Glomerular endothelial cell (primary cell): ENCODE measurements at places on chromosomes 4 and X.
A peak's percentile ranks its signal among the peaks of the same experiment; 100 is the strongest.

GRCh38 chr4:121800638-121800960 lies 524 bp upstream of the EXOSC9 start:
- no peak for DNase-seq

DNA sequence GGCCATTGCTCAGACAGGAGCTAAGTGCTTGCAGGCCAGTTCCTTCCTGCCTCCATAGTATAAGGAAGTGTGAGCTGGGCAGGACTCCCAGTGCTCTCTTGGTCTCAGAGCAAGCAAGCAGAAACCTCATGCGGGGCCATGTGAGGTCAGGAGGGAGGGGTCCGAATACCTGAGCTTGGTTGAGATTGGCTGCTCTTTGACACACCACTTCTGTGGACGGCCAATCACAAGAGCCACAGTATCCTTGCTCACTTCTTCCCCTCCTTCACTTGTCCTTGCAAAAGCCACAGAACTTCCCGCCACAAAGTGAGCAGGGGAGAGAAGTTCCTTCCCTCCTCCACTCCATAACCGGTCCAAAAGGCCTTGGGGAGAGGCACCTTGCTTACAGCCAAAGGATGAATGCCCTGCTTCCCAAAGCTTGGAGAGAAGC lies 56.7 kb downstream of the PRPS1 start:
- peak; percentile 58 for DNase-seq

DNA sequence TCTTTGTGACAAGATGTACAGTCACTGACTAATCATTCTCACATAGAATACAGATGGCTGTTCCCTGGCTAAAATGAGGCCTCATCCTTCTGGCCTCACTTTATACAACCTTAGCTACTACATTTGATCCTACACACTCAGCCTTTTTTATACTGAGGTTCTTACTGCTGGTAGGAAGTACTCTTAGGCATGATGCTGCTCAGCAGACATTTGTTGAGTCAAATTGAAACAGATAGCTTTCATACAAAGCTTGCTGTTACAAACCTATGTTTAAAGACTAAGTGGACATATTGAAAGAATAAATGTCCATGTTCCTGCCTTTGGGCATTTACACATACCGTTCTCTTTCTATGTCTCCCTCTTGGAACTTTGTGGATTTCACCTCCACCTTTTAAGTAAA lies 154.9 kb downstream of the NPFFR2 start:
- DNase-seq, result no peak

DNA sequence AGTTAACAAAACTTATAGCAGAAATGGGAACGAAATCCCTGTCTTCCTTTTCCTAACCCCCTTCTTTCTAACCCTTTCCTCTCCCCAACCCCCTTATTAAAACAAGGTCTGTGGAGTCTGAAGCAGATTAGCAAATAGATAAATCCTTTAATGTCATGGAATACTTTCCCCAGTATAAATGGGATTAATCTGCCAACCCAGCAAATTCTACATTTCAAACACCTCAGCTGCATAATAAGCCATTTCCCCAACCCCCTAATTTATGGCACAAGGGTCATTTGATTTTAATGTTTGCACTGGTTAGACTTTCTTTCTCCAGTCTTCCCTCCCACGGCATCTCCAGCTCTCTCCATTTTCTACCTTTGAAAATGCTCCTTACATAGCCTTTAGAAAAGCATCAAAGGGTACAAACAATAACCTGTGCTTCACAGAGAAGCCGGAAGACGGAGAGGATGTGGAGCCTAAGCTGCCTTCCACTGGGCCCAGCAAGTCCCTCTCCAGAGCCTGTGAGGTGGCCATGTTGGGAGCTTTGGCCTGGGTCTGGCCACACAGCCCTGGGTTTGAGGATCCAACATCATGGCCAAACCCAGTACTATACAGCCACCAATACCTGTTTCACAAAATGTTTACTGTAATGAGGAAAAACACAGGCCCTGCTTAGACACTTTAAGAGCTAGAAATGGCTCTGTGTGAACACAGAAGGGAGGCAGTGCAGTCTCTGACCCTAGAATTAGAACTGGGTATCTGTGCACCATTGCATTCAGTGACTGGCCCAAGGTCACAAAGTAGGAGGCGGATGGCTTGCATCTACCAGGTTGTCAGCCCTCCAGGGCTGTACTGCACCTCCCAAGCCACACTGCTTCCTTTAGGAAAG lies 56.9 kb upstream of the SPRY1 start:
- DNase-seq, result no peak

DNA sequence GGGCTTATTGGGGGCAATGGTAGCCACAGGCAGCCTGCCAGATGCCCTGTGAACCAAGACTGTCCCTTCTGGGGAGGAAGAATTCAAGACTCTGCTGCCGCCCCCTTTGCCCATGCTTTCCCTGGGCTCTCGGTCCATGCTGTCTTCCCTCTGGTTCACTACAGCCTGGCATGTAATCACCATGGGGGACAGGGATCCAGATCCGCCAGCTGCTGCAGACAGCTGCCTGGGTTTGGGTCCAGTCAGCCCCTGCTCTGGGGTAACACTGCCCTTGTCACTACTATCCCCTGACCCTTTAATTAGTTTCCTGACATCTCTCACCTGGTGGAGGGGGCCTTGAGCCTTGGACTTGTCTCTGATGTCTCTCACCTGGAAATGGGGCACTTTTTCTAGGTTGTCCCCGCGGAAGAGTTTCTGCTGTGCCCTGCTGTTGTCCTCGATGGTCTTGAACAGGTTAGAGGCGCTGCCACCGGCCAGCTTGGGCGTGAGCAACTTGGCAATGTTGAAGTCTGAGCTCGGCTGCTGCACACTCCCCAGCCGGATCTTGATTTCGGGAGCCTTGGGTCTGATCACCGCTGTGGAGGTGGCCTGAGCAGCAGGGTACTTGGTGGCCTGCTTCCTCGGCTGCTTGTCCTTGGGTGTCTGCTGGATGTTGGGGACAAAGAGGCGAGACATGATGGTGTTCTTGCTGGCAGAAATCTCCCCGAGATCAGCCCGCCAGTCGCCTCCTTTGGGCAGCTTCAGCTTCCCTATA lies 6.4 kb downstream of the C4orf54 start:
- DNase-seq, result no peak

GRCh38 chr4:186931519-186931918 lies 207.9 kb upstream of the FAT1 start:
- no peak for DNase-seq

GRCh38 chr4:11603591-11604194 lies 175.0 kb upstream of the HS3ST1 start:
- DNase-seq, result no peak

GRCh38 chr4:103136671-103137445 lies 37.2 kb upstream of the BDH2 start:
- peak; percentile 31 for DNase-seq

GRCh38 chrX:10152086-10152485 lies 4.7 kb upstream of the CLCN4 start:
- DNase-seq, result no peak

DNA sequence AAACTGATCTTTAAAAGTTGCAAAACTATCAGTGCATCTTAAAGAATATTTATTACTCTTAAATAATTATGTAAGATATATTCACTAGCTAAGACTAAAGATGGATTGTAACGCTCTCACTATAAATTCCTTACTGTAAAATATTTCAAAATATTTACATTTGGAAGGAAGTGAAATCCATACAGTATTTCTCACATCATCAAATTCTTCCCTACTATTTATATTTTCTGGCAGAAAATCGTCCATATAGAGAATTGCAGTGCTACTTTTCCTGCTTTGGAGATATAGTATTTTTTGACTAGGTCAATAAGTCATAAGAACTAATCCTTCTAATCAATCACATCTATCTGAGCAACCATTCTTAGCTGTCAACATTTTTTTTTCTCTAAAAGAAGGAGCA lies 52.9 kb downstream of the SCLT1 start:
- no peak for DNase-seq

DNA sequence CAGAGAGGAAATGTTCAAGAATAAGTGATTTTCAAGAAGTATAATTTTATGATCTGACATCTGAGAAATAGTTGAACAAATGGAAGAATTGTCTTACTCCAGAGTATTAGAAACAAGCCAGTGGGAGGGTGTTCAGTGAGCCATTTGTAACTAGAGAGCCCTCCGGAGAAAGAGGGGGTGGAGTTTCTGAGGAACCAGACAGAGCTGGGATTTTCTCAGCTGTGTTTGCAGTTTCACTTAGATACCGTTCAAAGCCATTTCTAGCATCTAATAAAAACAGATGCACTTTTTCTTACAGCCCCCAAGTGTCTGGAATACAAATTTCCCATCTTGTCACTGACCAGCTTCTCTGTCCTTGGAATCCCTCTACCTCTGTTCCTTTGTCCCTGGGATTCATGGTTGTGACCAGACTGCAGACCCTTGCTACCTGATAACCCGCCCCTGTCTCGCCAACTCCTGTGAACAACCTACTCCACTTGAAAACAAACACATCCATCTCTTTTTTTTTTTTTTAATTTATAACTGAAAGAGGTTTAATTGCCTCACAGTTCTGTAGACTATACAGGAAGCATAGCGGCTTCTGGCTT lies 132.8 kb upstream of the KLF3 start:
- DNase-seq, result no peak

DNA sequence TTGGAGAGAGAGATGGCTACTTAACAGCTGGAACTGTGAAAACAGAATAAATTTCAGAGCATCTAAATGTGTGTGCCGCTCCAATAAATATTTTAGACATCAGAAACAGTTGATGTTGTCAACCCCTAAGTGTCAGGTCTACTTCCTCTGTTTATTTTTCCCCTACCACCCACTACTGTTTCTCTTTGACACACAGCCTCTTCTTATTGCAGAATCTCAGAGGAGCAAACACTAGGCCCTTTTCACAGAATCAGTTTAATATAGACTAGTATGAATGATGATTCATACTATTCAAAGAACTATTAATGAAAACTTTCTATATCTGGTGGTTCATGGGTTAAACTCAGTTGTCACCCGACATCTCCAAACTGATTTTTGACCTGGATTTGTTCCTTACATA lies 33.9 kb downstream of the NAA11 start:
- DNase-seq, result no peak

DNA sequence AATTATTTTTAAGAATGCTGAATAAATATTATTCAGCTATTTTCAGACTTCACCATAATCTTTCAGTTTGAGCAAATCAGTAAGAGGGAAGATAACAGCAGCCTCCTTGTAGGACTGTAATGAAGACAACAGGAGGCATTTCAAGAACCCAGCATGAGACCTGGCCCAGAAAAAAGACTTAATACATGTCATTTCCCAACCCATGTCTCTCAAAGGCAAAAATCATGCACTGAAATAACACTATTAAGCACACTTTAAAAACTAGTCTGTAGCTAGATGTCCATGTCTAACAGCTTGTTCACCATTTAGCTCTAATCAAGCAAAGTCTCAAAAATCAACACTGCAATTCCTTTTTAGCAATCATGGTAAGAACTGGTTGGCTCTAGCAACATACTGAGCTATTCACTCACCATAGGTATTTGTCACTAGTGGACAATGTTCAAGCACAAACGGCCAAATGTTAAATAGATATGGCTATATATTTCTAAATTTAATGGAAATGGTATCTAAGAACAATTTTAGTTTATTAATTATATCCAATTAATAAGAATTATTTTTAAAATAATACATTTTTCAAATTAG lies 109.9 kb downstream of the WDFY3 start:
- no peak for DNase-seq

- DNase-seq, result no peak
Measured at GRCh38 chrX:134374294-134374693, 85.7 kb upstream of the HPRT1 start.

DNA sequence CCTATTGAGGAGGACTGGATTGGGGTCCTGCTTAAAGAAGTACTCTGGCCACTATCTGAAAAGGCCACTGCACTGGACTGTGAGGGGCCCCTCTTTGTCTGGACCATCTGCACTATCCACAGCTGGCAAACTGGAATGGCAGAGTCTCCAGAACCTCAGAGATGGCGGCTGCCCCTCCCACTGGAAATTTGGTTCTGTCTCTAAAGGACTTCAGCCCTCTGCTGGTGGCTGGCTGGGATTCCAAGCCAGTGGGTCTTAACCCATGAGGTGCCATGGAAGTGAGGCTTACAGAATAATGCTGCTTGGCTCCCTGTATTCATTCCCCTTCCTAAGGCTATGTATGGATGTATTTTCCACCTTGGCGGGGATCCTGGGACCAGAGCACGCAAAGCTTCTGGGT lies 41.6 kb upstream of the CYLC1 start:
- DNase-seq, result no peak

GRCh38 chr4:58602022-58602421 lies 1491.8 kb upstream of the IGFBP7 start:
- no peak for DNase-seq

GRCh38 chr4:150982557-150983233 lies 32.4 kb downstream of the LRBA start:
- no peak for DNase-seq

DNA sequence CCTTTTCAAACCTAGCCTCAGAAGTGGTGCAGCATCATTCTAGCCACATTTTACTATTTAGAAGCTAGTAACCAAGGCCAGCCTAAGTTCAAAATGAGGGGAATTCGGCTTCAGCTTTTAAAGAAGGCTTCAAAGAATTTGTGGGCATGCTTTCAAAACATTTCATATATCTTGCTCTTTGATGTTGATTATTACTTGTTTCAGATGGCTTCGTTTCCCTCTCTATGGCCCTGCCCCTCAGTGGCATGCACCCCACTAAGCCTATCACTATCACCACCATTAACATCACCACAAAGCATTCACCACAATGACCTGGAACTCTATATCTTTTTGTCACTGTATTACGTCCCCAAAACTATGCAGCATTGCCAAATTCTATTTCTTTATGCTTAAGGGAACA lies 51.2 kb upstream of the FAM47B start:
- DNase-seq, result no peak

DNA sequence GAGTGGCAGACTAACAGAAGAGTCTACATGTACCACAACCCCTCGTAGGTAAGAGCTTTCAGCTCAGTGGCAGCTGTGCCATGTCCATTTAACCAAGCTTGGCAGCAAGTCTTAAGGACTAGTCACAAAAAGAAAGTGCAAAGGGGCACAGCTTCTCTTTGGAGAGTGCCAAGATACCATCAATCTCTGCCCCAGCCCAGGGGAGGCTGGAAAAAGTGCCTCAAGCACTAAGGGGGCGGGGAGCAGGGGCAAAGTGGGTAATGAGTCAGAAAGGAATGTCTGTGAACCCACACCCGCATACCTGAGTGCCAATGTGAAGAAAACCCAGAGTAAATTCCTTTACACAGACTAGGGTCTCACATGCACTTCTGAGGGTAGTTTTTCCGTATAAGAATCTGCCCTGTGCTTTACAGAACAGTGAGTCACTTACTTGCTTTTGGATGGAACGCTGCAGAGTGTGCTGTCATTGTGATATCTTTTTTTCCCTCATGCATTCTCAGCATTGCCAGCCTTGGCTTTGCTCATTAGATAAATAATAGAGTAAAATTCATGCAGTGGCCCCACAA lies 219.8 kb downstream of the ZNF674 start:
- DNase-seq, result no peak
